ENCODE measurements at places on chromosomes 6 and 20.

GRCh38 chr6:106039897-106040592 is 46.1 kb upstream of the PRDM1 start:
- peak; percentile 46 for DNase-seq

DNA sequence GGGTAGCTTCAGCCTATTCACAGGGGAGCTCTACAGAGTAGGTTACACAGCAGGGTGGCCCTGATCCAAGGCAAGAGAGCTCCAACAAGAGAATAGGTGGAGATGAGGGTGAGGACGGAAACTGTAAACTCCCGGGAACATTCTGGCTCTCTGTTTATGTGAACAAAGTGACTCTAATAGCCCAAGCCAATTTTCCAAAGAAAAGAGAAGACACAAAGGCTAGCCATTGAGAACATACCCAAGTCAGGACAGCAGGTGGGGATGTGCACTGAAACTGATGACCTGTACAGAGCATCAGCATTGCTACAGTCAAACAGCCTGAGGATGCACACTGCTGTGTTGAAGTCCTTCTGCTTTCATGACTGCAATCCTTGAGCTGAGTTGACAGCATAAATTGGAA is 136.0 kb upstream of the TOP1 start:
- peak; percentile 18 for DNase-seq

- DNase-seq: no peak
Observed at GRCh38 chr6:137145421-137145820, 28.0 kb downstream of the IL22RA2 start.

- peak; percentile 38 for DNase-seq
Observed at GRCh38 chr6:99993533-99994251, at the start of gene MCHR2. TSS of gene MCHR2 (minus strand) at chr6:99994223. CDS start at chr6:99956147, 38,076 bp downstream.

- no peak for DNase-seq
Observed at GRCh38 chr6:24606200-24606930, 39.6 kb downstream of the KIAA0319 start.

- no peak for DNase-seq
Observed at GRCh38 chr20:17580895-17581294, 11.0 kb downstream of the DSTN start.

- DNase-seq: no peak
Observed at GRCh38 chr6:70506321-70506720, 60.4 kb upstream of the SDHAF4 start.

DNA sequence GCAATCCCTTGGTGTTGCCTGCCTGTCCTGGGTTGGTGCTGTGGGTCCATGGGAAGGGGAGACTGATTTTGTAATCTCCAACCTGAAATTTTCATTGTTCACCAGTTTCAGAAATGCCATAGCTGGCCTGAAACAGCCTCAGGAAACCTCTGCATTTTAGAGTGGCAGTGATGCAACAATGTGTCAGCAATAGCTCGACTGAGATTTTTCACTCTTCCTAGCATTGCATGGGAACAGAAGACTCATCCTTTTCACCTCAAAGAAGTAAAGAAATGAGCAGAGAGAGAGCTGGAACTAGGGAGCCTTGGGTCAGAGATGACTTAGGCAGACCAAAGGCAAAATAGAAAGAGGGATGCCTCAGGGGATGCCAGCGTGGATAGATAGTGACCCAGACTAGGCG is 23.7 kb upstream of the TMEM14A start:
- DNase-seq: no peak

DNA sequence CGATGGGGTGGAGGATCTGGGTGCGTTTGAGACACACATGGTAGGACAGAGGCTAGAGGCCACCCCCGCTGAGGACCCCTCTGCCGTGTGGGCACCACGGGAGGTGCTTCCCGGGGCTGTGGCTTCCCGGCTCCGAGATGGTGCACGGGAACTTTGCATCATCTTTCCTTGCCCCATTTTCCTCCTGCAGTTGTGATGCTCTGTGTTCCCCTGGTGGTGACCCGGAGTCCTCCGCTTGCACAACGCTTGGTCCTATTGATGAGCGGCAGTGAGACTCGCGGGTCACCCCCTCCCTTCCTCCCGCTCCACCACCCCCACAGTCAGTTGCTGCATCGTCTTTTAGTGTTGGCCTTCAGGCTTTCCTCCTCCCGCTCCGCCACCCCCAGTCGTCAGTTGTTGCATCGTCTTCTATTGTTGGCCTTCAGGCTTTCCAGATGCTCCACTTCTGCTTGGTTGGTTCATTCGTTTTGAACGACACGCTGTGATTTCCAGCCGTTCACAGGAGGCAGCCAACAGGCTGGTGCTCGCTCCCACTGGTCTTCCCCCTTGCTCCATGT is 37.3 kb downstream of the PYGB start:
- peak; percentile 93 for DNase-seq

DNA sequence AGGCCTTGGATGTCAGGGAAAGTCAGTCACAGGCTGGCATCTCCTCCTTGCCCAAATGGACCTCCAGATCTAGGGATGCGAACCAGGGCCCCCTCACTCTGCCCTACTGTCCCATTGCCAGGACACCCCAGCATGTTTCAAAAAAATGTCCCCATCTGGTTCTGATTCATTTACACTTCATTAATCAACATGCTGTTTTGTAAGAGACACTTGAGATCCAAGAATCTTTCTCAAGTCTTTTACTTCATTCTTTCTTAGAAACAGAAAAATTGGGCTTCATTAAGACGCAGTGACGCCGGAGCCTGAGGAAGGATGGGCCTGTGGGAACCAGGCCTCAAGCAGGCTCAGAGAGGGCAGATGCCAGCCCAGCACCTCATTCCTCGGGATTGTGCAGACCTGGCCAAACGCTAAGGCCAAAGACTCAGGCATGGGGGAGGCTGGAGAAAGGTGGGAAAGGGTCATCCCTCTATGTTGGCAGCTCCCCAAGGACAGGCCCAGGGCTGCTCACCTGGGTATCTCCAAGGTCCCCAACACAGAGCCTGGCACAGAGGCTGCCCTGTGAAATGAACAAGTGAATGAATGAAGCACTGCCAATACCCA is 3.8 kb downstream of the RSPO4 start:
- no peak for DNase-seq

DNA sequence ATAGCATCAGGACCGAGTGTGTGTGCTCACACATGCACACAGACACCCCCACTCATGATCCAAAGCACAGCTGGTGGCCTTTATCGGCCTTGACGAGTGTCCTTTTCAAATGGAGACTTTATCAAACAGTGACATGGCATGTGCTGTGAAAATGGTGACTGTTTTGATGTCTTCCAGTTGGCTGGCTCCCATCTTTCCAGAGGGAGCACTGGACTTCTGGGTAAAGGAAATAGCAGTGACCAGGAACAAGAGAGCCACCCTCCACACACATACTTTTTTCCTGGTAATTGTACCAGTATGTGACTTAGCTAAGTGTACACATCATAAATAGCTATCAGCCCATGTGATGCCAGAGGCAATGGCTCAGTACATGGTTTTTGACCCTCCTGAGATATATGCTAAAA is 52.7 kb downstream of the ZDHHC14 start:
- no peak for DNase-seq

GRCh38 chr6:139982195-139982594 is 607.7 kb upstream of the CITED2 start:
- DNase-seq: no peak

GRCh38 chr6:168636147-168637004 is 195.4 kb downstream of the SMOC2 start:
- no peak for DNase-seq

DNA sequence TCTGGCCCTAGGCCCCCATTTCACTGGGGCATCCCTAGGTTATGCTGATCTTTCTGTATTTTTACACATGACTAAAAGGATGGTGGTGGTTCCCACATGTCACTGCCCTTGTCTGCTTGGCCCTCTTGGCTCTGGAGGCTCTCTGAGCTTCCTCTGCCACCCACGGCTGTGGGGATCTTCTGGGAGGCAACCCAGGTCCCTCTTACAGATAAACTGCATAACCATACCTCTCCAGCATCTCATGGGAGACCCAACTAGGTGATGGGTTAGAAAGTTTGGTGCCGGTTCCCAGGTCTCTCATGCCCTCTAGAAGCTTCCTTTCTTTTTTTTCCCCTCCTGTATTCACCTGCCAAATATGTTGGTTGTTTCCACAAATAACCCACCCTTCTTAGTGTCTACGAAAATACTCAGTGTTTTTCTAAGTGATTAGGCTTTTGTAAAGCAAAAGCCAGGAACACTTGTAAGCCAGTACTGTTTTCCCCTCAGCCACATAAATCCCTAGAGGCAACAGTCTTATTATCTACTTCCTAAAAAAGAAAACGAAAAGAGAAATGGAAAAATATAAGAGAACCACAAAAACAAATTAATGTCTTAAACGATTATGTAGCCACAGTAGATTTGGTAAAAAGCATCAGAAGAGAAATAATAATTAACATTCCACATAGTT is 71.7 kb upstream of the SMLR1 start:
- no peak for DNase-seq

GRCh38 chr20:62769346-62770071 is 26.8 kb upstream of the MRGBP start:
- DNase-seq: no peak

DNA sequence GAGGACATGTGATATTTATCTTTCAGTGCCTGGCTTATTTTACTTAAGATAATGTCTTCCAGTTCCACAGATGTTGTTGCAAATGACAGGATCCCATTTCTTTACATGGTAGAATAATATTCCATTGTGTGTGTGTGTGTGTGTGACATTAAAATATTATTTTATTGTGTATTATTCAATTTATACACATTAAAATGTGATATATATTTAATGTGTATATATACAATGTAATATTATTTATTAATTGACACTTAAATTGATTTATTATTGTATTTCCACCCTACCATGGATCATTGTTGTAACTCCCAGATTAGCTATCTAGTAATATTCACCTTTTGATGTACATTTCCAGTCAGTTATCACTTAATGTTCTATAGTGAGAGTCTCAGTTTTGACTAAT is 1422.5 kb upstream of the ADGRB3 start:
- DNase-seq: no peak

GRCh38 chr20:46990596-46991104 is 96.0 kb downstream of the EYA2 start:
- DNase-seq: peak; percentile 81

GRCh38 chr20:62726276-62726675 is 17.6 kb downstream of the NTSR1 start:
- DNase-seq: no peak

GRCh38 chr6:128526152-128526914 is 5.9 kb upstream of the PTPRK start:
- DNase-seq: no peak

DNA sequence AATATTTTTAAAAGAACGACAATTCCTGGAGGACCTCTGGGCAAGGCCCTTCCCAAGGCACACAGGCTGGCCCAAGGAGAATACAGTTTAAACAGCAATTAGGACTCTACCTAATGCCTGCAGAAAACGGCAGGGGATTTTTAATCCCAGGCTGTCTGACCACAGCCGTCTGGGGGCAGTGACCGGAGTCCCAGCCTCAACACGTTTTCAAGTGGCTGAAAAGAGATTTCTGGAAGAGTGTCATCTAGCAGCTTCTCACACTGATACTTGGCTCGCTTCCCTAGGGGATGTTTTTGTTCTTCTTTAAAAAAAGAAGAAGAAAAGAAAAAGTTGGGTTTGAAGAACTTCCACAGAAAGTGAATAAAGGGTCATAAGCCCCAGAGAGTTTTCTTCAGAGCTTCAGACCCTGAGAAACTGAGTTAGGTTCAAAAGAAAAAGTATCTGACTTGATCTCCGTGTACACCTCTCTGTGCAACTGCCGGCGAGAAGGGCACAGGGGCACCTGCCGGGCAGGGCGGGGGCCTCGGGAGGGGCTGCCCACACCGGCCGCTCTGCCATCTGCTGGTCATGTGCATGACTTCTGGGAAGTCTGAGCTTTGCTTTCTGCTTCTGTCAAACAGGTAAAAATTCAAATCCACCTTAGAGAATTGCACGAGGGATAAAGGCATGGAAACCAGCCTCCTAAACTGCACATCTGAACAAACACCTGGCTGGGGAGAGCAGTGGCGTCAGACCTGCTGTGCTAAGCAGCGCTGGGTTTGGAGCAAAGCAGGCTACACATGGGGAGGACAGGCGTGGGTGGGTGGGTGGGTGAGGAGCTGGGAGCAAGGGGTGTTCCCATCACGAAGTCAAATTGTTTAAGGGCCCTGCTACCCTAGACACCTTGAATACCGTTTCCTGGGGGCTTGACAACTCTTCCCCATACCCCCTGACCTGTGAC is 33.0 kb downstream of the RRBP1 start:
- peak; percentile 40 for DNase-seq

DNA sequence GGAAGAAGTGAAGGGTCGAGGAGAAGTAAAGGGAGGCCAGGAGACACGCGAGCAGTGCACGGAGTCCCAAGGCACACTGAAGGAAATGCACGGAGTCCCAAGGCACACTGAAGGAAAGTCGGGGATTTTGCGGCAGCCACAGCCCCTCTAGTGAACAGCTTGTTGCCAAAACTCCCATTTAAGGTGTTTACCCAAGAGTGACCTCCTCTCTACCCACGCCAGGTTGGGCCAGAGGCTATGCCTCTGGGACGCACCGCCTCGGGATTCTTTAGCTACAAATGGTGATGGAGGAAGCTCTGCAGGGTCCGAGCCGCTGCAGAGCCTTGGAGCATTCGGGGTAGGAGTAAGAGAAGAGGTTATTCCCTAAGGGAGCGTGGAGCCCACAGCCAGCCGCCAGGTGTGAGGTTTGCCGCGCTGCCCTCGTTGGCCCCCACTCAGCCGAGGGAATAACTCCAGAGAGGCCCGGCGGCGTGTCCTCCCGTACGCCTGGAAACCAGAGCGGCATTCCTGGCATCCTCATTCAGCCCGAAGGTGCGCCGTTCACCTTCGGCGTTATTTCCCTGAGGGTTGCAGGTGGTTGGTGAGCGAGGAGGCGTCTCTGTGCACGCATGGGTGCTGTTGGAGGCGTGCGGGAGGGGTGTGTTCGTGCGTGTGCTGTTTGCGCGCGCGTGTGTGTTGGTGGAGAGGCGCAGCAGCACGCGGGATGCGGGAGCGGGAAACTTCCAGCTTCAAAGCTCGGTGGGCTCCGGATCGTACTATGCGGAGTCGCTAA is 3.4 kb upstream of the MAFB start:
- peak; percentile 37 for DNase-seq

GRCh38 chr6:5469101-5469846 is 208.0 kb downstream of the FARS2 start:
- DNase-seq: peak; percentile 39

DNA sequence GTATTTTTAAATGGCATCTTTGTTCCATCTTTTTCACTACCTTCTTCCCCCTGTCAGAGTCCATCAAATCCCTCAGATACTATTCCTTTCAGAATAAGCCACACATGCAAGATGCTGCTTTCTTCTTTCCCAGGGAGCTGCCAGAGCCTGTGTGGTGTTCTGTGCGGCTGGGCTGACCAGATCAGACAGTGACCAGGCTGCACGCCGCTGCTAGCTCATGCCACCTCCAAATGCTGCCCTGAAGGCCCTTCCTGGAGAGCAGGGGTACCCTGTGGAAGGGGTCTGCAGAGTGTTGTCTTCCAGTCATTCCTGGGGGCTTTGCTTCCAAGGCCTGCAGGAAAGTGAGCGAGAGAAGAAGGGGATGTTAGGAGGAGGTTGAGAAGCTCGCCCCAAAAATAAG is 179.1 kb upstream of the SUPT3H start:
- no peak for DNase-seq
